Left lobe of liver (tissue), 2 donors: ENCODE measurements at places on chromosomes 3 and 15. TPM values are rescaled to one million over a fixed set of nuclear protein-coding genes. Genes with fewer than 3 reads are reported as not detected.
A peak's percentile ranks its signal among the peaks of the same experiment; 100 is the strongest.

GRCh38 chr3:191376516-191377141 is 46.3 kb upstream of the UTS2B start:
- no peak for DNase-seq

DNA sequence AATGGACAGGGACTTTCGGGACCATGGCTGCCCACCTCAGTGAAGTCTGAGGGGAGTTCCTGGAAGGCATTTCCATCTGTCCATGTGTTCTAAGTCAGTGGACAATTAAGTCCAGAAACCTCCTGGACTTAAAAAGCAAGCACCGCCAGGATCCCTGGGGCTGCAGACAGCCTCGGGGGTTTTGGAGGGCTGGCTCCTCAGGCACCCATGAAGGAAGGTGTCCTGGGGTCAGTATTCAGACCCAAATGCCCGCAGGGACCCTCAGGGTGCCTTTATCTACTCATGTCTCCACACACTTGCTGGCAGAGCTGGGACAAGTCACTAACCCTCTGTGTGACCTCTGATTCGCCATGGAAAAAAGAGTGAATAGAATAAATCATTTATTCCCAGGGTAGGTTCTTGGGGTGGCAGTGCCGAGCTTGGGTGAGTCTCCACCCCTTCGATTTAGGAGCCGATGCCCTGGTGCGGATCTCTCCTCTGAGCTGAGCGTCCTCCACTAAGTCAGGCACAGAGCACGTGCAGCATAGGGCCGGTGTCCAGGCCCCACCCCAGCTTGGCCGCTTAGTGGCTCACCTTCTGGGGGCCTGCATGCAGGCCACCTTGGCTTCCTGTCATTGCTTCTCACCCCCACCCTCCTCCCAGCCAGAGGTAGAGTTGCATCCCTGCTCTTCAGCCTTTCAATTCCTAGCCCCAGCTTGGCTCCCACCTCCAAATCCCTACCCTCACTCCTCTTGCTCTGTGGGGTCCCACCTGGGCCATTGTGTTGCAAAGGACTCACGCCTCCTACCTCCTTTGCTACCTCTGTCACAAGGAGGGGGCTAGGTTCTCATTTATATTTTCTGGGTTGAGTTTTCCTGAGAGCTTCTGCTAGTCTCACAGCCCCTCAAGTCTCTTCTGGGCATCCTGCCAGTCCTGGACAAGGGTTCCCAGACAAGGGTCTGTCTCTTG is 19.9 kb downstream of the SLC6A6 start:
- DNase-seq: no peak

DNA sequence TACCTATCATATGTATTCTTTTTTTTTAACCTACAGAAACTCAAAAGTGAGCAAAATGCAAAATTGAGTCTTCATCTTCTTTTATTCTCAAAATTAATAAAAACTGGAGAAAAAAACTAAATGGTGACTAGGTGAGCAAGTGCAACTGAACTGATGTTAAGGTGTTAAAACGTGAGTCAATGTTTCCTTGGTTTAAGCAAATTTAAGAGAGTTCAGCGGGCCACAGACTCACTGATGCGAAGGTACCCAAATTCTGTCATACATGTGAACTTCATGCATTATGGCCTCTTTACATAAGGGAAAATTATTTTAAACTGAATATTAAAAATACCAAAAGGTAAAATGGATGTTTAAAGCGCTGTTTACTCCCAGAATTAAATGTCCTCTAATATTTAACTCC is 206.6 kb downstream of the FOXP1 start:
- DNase-seq: no peak

DNA sequence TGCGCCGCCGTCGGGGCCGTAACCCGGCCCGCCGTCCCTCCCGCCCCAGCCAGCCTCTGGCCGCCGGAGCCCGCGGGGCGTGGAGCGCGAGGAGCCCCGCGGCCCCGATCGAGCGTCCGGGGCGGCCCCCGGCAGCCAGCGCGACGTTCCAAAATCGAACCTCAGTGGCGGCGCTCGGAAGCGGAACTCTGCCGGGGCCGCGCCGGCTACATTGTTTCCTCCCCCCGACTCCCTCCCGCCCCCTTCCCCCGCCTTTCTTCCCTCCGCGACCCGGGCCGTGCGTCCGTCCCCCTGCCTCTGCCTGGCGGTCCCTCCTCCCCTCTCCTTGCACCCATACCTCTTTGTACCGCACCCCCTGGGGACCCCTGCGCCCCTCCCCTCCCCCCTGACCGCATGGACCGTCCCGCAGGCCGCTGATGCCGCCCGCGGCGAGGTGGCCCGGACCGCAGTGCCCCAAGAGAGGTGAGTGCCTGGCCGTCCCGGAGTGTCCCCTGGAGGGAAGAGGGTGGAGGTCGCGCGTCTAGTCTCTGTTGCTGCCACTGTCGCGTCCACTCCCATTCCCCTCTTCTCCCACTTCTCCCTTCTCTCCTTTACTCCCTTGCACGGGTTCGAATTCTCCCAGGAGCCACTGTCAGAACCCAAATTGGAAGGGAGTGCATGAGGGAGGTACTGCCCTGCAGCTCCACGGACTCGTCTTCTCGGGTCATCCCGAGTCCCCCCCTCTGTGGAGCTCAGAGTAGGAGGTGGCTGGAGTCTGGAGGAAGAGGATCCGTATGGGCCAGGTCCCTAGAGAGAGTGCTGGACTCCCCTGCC is 585 bp downstream of the CSK start:
- DNase-seq: peak; percentile 52

- no peak for DNase-seq
Observed at GRCh38 chr15:80123034-80123433, 29.8 kb upstream of the FAH start.

Gene NRROS
- total RNA-seq: 1.7 TPM

Gene SYNPR
- not detected for total RNA-seq

GRCh38 chr15:27427276-27427675 is 456.3 kb downstream of the GABRG3 start:
- no peak for DNase-seq
